ENCODE measurements at places on chromosomes 1 and 21. TPM values are rescaled to one million over a fixed set of nuclear protein-coding genes. Genes with fewer than 3 reads are reported as not detected.

The PRDM16 gene
- total RNA-seq, result 1.5 TPM

The SH2D5 gene
- total RNA-seq, result 0.81 TPM

The TEKT2 gene
- total RNA-seq, result not detected

The CTPS1 gene
- 39.6 TPM for total RNA-seq

The TTC22 gene
- total RNA-seq, result not detected
